ENCODE measurements at places on chromosomes 3 and 15.

DNA sequence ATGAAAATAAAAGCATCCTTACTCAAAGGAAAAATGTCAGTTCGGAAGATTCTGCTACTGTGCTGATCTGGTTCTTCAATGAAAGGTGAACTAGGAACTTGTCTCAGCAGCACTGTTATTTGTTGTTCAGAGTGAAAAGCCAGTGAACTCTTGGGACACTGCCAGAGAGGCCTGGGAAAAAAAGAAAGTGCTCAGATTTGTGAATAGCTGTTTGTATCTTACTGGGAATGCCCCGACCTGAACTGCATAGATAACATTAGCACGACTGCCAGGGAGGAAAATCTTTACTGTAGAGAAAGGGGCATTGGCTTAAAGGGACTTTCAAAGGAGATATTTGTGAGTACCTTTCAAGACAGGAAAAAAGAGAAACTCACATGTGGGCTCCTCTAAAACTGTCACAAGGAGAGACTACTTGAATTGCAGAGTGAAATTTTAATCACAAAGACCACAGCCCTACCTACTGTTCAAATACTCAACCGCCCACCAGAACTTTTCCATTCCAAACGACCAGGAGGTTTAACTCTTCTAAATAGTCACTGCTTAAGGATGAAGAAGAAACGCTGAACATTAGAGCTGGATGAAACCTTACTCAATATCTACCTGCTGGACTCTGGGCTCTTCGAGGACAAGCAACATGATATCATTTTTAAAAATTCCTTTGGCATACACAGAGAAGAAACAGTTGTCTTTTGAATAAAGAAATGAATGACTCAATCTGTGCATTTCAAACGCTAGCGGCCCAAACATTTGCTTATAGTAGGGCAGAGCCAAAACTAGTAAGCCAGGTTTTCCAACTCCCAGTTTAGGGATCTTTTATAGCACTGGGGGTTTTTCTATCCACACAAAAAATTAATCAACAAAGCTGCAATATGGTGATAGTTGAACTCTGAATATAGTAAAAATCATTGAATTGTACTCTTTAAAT is 13.4 kb downstream of the TAMM41 start:
- DNase-seq, result no peak

DNA sequence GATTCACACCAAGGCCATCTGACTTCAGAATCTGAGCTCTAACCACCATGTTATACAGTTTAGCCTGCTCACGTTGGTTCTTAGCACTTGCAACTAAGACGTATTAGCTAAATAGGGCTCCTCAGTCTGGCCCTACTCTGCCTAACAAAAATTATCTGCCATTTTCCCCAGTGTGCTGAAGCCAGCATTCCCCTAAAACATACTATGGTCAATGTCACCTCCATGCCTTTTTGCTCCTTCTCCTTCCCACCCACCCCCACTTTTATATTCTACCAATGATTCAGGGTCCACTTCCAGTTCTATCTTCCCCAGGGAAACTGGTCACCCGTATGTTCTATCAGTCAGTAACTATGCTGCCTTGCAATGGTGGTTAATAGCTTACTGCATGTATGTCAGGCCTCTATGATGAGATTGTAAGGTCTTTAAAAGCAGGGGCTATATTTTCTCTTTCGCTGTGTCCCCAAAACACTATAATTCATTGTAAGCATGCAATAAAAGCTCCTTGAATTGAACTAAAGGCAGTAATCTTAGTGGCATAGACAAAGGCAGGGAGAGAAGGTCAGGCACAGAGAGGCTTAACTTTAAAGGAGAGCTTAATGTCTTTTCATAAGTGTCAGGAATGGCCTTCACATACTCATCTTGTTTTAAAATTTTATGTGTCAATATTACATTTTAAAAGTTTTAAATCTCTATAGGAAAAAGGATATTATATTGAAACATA is 23.3 kb downstream of the POPDC2 start:
- DNase-seq, result no peak

GRCh38 chr3:16801698-16802097 is 83.1 kb upstream of the PLCL2 start:
- DNase-seq, result no peak

GRCh38 chr3:111803123-111803593 is 55.9 kb upstream of the PHLDB2 start:
- DNase-seq, result no peak

GRCh38 chr3:7484636-7485035 is 623.7 kb downstream of the GRM7 start:
- DNase-seq, result no peak

GRCh38 chr3:120498556-120499346 is 48.0 kb upstream of the FSTL1 start:
- no peak for DNase-seq

DNA sequence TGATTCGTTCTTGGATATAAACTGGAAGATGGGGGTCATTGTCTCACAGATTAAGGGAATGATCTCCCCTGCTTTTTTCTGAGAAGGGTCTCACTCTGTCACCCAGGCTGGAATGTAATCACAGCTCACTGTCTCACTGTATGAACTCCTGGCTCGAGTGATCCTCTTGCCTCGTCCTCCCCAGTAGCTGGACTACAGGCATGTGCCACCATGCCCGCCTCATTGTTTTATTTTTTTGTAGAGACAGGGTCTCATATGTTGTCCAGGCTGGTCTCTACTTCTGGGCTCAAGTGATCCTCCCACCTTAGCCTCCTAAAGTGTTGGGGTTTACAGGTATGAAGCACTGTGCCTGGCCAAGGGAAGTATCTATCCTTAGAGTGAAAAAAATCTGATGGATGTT is 5.4 kb downstream of the OXSR1 start:
- no peak for DNase-seq

- DNase-seq, result no peak
Measured at GRCh38 chr3:14570864-14571263, 30.7 kb upstream of the GRIP2 start.

DNA sequence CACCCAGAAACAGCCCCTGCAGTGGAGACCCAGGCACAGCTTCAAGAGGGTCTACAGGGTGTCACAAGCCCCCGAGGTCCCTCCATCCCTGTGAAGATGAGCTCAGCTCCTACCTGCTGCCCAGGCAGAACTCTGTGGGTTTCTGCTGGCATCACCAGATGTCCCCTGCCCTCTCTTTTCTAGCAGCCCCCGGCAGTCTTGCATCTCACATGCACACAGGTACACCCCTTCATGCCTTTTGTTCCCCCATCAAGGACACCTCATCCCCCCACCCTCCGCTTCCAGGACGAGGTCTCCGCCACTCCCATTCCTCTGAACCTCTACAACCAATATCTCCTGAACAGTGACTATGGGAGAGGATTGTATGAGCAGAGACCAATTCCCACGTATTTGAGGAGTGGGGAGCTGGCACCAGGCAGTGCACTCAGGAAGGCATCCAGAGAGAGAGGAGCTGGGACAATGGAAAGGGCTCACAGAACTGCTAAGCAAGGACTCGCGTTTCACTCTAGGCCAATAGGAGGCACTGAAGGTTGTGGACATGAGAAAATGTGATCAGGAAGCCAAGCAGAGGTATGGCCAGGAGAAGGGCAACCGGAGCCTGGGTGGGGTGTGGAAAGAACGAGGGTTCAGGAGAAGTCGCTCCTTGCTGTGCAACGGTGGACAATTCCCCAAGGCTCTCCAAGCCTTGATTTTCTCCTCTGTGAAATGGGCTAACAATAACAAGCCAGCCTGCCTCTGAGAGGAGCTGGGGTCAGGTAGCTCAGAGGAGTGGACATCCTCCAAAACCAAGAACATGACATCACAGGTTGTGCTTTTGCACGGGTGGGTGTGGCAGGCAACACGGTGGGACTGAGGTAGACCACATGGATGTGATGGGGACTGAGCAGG is 115.2 kb downstream of the CHSY1 start:
- no peak for DNase-seq

GRCh38 chr3:50325497-50326181 is 2.4 kb downstream of the TUSC2 start:
- no peak for DNase-seq

DNA sequence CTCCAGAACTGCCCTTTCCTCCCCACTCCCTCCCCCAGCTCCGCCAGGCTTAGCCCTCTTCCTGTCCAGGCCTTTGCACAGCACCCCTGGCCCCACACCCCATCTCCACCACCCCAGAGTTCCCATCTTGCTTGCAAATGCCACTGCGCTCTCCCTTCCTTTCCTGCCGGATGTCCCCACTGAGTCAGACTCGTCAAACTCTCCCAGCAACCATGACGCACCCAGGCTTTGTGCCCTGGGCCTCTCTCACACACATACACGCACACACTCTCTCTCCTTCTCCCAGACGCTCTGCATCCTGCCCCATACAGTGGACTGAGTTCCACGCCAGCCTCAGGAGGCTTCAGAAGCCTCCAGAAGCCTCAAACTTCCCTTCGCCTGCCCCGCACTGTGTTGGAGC is 2.8 kb upstream of the CCDC9B start:
- DNase-seq, result no peak

DNA sequence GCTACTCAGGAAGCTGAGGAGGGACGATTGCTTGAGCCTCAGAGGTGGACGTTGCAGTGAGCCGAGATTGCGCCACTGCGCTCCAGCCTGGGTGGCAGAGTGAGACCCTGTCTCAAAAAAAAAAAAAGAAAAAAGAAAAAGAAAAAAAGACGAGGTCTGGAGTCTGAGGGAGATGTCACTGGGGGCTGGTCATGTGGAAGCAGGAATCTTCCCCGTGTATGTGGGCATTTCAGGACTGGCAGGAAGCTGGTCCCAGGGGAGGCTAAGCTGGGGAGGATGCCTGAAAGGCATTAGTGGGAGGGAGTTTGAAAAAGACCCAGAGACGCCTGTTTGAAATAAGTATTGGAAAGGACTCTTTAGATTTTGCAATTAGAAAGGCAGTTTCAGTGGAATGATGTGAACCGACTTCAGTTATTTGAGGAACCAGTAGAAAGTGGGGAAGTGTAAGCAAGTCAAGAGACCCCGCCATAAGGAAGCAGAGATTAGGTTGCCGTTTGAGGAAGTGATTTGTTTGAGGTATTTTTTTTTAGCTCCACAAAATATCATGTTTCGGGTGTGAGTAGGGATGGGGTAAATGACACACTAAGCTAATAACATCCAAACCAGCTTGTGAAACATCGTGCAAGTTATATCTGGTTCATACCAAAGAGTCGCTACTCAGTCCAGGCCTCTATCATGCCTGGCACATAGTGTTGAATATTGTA is 55.5 kb downstream of the ST6GAL1 start:
- no peak for DNase-seq

DNA sequence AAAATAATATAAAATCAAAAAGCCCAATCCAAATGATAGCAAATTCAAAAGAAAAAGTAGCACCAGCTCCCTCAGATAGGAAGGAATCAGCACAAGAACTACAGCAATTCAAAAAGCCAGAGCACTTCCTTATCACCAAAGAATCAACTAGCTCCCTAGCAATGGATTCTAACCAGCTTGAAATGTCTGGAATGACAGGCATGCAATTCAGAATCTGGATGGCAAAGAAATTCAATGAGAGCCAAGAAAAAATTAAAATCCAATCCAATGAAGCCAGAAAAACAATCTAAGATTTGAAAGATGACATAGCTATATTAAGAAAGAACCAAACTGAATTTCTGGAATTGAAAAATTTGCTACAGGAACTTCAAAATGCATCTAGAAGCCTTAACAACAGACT is 1334.4 kb upstream of the ALCAM start:
- no peak for DNase-seq

DNA sequence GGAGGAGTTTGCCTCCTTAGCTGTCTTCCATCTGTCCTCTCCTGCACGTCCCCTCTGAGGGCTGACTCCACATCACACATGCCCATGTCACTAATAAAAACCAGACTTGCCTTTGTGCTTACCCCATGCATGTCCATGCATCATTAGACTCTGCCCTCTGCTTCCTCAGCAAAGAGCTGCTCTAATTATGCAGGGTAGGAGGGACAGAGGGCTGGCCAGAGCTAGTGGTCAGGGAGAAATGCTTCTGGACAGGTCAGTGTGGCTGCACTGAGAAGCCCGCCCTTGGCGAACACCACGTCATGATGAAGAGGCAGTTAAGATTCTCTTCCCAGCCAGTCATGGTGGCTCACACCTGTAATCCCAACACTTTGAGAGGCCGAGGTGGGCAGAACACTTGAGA is 8.9 kb downstream of the CA12 start:
- DNase-seq, result no peak

- no peak for DNase-seq
Measured at GRCh38 chr3:177461765-177462164, 264.5 kb upstream of the TBL1XR1 start.

DNA sequence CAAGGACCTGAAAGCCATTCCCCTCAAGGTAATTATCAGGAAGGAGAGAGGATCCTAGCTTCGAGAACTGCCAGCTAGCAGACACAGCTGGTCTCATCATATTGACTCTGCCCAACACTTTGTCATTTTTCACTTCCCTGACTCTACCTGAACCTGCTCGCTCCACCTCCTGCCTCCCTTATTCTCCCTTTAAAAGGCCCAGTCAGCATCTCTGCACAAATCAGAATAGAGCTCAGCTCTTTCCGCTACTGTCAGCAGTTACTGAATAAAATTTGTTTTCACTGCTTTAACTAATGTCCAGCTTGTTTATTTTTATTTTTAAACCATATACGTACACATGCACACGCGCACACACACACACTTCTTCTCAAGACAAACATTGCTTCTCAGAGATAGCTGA is 57.2 kb upstream of the MCF2L2 start:
- no peak for DNase-seq

DNA sequence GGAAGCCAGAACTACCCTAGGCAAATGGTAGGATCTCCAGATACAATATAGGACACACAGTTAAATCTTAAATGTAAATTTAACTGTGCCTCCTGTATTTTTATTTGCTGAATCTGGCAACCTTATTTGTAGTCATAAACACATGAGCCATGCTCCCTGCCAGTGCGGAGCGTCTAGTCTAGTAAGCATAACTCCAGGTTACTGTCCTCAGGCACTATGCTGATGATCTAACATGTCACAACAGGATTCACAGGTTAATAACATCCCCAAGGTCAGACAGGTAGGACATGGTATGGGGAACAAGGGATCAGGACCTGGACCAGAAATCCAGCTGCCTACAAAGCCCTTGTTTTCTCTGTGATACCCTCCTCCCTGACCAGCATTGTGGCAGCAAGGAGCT is 305.1 kb downstream of the CACNA2D3 start:
- no peak for DNase-seq

- no peak for DNase-seq
Measured at GRCh38 chr3:142385078-142385477, 62.8 kb downstream of the XRN1 start.

Data from stimulated activated CD8-positive, alpha-beta memory T cell treated with anti-CD3 and anti-CD28 coated beads, Interleukin-2, amount 100 ng/mL, for 48 hours (primary cell).